ENCODE measurements at places on chromosomes 1 and 21.

GRCh38 chr1:22920734-22921451 is 51.8 kb downstream of the LACTBL1 start:
- no peak for DNase-seq

- DNase-seq: no peak
Observed at GRCh38 chr1:185073725-185074124, 28.4 kb downstream of the RNF2 start.

DNA sequence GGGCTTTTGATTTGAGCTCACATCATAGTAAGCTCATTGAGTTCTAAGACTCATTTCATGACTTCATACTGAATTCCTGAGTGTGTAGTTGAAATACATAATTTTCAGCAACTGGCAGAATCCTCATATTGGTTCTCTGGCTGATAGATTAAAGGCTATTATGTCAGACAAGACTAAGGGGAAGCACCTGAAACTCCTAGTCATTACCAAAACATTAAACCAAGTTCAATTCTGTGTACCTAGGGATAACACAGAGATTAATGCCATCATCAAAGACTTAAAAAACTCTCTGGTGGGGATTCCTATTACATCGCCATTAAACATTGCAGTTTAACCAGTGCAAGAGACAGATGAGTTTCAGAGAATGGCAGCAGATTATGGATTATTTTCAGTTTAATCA is 339.1 kb downstream of the PTPRC start:
- no peak for DNase-seq

DNA sequence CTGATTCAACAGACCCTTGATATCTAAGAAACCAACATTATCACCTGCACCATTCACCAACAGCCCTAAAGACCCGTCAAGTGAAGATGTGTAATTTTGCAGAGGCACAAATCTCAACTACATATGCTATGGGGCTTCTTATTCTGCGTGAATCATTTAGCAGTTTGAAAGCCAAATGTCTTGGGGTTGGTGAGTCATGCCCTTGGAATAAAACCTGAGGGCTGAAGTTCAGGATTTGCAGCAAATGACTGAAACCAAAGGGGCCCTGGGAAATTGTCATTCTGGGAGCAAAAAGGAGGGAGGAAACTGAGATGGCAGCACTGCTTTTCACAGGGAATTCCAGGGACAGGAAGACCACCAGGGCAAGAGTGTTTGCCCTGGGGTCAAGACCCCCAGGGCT is 79.2 kb upstream of the TNR start:
- no peak for DNase-seq

Measured in GM19239 (cell line).